ENCODE measurements at places on chromosomes 4 and X. TPM values are rescaled to one million over a fixed set of nuclear protein-coding genes. Genes with fewer than 3 reads are reported as not detected.

The SOWAHB gene
- not detected for total RNA-seq

The RAI2 gene
- total RNA-seq, result not detected

DNA sequence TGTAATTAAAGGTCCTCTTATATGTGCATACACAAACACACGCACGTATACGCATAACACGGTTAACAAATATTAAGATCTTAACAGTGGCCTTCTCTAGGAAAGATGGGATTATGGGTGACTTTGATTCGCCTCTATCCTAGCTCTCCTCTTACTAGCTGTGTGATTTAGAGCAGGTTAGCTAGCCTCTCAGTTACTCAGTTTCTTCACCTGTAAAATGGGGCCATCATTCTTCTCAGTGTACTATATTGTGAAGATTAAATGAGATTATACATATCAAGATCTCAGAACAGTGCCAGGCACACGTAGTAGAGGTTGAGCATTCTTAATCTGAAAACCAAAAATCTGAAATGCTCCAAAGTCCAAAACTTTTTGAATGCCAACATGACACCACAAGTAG lies 159.3 kb downstream of the BCOR start:
- no peak for DNase-seq

DNA sequence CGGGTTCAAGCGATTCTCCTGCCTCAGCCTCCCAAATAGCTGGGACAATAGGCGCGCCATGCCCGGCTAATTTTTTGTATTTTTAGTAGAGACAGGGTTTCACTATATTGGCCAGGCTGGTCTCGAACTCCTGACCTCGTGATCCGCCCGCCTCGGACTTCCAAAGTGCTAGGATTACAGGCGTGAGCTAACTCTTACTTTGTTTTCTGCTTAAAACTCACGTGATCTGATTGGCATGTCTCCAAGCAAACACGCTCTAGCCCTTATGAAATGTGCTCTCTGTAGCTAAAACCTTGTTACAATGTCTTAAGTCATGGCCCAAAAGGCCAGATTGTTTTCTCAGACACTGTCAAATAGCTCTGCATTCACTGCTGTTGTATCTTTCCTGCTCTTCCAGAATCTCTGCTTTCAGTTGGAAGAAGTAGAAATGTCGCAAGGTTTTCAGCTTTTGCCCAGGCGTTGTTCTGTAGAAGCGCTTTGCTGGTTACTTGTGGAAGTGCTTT lies 39.7 kb upstream of the OGT start:
- DNase-seq, result peak; percentile 42

- DNase-seq, result no peak
Measured at GRCh38 chr4:76979236-76979635, 29.7 kb downstream of the SEPTIN11 start.

DNA sequence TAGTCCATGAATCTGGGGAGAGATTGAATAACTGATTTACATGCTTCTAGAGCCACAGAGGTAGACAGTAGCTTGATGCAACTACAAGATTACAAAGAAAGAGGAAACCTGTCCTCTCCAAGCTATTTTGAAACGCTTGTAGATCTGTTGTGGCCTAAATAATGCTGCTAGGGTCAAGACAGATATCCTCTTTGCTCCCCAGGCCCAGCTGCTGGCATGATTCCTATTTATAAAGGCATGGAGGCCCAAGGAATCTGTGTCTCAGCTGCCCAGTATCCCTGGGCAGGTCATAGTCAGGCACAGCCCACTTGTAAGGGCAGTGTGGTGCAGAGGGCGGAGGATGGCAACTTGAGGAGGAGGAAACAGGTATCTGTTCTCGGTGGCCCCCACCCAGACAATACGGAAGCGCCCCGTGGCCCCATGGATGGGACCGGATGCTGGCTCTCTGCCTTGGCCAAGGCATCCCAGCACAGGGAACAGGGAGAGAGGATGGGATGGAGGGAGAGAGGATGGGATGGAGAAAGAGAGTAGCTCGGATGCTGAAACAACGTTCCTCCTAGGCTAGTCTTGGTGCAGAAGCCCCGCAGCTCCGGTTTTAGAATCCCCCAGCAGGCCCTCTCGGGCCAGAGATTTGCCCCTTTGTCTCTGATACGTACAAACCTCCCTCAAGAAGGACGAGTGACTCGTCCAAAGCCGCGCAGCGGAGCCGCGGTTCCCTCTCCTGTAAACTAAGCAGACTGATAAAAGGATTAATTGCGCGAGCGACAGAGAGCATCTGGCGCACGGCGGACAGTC lies 767 bp upstream of the SMIM20 start:
- no peak for DNase-seq

DNA sequence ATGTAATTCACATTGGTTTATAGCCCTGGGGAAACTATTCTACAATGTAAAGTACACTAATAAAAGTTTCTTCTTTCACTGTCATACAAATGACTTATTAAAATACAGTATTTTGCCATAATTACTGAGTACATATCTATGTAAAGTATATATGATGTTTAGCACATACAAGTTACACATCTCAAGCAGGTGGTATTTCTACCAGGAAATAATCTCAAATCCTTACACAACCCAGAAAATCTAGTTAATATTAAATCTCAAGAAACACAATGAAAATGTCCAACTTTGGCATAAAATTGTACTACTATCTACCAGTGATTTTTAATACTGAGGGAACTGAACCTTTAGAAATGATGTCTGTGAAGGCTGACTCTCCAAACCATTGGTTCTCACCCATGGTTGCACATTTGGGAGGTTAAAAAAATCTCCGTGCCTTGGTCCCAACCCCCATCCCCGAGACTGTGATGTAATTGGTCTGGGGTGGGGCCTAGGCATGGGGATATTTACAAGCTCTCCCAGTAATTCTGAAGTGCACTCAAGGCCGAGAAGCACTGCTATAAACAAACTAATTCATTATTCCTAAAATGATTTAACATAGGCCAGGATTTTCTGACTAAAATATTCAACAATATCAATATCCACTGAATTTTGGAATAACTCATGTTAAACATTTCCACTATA lies 27.6 kb downstream of the MAP3K15 start:
- DNase-seq, result no peak

- DNase-seq, result no peak
Measured at GRCh38 chr4:64464581-64464980, 55.3 kb upstream of the TECRL start.

DNA sequence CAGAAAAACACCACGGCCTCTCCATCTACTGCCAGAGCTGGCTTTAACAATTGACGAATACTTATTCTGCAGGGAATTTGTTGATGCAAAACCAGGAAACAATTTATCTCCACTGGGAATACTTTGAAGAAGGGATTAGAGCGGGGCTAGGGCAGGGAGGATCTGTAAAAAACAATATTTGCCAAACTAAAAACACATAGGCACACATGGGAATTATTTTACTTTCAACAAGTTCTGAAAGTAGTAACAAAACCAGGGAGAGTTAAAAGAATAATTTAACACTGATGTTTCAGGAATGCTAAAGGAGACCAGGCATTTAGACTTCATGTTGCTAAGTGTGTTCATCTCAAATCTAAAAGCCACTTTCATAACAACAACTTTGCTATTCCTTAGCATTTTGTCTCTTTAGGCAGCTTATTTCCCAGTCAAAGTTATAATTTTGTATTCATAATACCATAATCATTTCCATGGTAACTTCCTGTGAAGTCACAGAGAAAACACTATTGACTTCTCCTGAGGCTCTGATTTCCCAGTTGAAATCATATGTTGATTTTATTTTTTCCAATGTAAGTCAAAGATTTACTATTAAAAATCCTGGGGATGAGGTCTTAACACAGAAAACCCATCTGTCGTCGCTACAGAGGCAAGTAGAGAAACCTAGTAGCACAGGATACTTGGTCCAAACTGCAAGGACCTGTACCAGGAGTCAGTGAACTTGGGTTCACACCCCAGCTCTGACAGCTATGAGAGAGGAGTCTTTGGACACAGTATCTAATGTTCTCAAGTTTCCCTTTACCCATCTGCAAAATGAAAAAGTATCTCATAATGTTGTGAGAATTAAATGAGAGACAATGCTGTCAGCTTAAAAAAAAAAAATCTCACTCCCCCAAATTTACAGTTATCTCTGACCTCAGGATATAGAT lies 69.3 kb downstream of the SH3RF1 start:
- DNase-seq, result no peak

GRCh38 chrX:9786798-9787635 lies 788 bp downstream of the SHROOM2 start:
- no peak for DNase-seq

All from SK-MEL-5 (cell line).